Adrenal gland (tissue), 19 donors: ENCODE measurements at places on chromosomes 16 and 17. TPM values are rescaled to one million over a fixed set of nuclear protein-coding genes. Genes with fewer than 3 reads are reported as not detected.
A peak's percentile ranks its signal among the peaks of the same experiment; 100 is the strongest.

CFAP97D1 gene
- polyA plus RNA-seq = not detected

SLC6A4 gene
- 0.13 TPM for polyA plus RNA-seq

KRTAP9-8 gene
- polyA plus RNA-seq = not detected

GP1BA gene
- polyA plus RNA-seq = not detected

COL1A1 gene
- 39.6 TPM for polyA plus RNA-seq

DNA sequence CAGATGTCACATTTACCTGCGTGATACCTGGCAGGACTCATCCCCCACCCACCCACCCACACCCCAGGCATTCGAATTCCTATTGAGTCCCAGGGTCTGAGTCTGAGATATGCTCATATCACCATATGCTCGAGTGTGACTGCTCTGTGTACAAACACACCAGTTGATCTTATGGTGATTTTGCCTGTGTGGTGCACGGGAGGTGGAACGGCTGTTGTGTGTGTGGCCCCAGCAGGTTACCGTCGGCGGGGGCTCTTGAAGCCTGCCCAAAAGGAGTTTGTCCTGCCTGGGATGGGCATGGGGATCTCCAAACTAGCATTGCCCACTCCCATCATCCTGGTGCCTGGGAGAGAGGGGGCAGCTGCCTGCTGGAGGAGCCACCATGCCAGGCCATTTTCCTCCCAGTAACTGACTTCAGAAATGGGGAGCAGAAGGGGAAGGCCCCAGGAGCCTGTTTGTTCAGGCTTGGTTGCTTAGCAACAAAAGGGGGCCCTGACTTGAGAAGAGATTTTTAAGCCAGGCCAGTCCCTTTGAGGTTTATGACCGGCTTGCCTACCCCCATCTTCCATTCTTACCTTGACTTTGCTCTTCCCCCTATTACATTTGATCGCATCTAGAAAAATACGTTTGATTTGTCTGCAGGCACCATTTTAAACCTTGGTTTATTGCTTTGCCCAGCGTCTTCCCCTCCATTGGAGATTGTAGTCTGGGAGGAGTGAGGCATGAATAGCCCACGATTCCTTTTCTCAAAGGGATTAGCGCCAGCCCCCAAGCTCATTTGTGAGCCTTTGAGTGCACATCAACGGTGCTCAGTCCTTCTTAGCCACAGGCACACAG, 217.7 kb downstream of the CCDC182 start:
- no peak overlapping the region for H3K4me3 ChIP-seq
- H3K4me1 ChIP-seq = peaks cover 40% of the 10 kb centered on the region
- H3K36me3 ChIP-seq = no peaks in the 10 kb centered on the region
- DNase-seq = no peak
- no peak overlapping the region for H3K27ac ChIP-seq

- no peak overlapping the region for H3K27ac ChIP-seq
- no peak for DNase-seq
- no peaks in the 10 kb centered on the region for H3K27me3 ChIP-seq
- peaks cover 21% of the 10 kb centered on the region for H3K4me1 ChIP-seq
- H3K4me3 ChIP-seq = no peak overlapping the region
Observed at GRCh38 chr16:74567901-74568300, 39.0 kb downstream of the GLG1 start.

GRCh38 chr16:88613293-88613692, 25.1 kb upstream of the IL17C start:
- DNase-seq = no peak
- H3K4me1 ChIP-seq = peaks cover 11% of the 10 kb centered on the region
- H3K36me3 ChIP-seq = no peaks in the 10 kb centered on the region
- H3K27ac ChIP-seq = no peak overlapping the region
- H3K27me3 ChIP-seq = no peaks in the 10 kb centered on the region
- no peak overlapping the region for H3K4me3 ChIP-seq

DNA sequence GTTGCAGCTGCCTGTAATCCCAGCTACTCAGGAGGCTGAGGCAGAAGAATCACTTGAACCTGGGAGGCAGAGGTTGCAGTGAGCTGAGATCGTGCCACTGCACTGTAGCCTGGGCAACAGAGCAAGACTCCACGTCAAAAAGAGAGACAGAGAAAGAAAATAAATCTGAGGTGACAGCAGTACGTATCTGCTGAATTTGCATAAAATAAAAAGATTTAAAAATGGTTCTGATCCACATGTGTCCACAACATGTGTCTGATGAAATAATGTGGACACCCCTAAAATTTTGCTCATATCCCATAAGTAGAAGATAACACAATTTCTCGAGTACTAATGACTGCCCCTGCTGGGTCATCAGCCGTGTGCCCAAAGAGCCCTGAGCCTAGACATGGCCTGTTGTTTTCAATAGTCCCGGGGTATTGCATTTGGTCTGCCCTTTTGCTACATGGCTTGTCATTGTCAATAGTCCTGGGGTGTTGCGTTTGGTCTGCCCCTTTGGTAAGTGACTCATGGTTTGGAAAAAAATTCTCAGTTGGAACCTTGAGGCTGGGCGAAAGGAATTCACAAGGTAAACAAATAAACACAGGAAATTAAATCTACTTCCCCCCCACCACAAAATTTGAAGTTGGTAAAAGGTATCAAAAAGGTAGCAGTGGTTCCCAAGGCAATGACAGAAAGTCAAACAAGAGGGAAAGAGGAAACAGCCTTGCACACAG, 434.6 kb upstream of the MAF start:
- no peak for DNase-seq
- H3K4me1 ChIP-seq = no peaks in the 10 kb centered on the region
- H3K36me3 ChIP-seq = no peaks in the 10 kb centered on the region

DNA sequence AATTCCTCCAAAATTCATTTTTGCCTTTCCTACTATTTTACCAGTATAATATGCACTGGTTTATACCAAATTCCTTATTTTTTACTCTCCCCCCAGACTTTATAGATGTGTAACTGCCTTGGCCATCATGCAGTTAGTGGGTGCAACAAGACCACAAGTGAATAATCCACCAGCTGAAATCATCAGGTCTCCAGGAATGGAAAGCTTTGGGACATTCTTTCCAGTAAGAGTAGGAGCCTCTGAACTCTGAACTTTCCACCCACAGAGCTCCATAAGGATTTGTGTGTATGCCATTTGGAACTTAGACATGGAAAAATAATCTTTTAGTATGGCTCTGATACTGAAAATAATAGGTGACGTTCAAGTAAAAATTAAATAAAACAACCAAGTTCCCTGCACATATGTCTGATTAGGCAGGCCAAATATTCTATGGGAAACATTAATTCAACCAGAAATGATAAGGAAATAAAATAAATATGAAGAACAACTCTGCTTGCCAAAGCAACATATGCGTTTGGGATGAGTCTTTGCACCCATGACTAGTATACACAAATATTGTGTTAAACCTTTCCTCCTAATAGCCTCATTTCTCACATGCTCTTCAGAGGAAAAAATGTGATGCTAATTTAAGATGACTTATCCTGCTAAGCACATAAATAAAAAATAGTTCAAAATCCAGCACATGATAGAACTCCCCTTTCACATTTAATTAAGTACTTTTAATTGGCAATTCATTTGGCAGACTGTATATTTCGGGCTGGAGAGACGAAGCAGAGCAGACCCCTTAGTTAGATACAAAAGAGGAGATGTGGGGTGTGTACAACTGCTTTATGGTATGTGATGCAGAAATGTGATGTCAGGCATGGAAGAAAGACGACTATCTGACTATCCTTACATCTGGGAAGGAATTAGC, 11.6 kb upstream of the LYRM9 start:
- no peaks in the 10 kb centered on the region for H3K36me3 ChIP-seq
- H3K4me3 ChIP-seq = no peak overlapping the region
- peaks cover 13% of the 10 kb centered on the region for H3K4me1 ChIP-seq
- H3K27ac ChIP-seq = no peak overlapping the region
- no peak for DNase-seq
- no peaks in the 10 kb centered on the region for H3K27me3 ChIP-seq

DNA sequence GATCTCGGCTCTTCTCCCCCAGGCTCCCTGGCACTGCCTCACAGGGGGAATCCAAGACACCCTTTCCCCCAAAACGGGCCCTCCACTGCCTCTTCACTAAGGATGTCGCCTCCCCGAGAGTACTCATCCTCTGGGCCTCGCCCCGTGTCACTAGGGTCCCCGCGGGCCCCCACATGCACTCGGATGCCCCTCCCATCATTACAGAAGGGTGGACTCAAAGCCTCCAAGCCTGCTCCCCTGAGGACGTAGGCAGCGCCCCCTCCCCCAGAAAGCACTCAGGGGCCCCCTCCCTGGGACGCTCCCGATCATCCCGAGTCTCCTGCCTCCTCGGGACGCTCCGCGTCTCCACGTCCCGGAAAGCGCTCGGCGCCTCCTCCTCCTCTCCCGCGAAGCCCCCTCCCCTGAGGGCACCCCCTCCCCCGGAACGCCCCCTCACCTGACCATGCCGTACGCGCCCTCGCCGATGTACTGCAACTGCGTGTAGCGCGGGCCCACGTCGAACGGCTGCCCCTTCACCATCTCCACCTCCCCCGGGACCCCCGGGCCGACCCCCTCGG, 338 bp downstream of the MAPK3 start:
- peaks cover 23% of the 10 kb centered on the region for H3K36me3 ChIP-seq
- H3K27me3 ChIP-seq = no peaks in the 10 kb centered on the region
- H3K27ac ChIP-seq = no peak overlapping the region
- no peak for DNase-seq

- peaks cover 20% of the 10 kb centered on the region for H3K4me1 ChIP-seq
- H3K27me3 ChIP-seq = no peaks in the 10 kb centered on the region
- peaks cover 33% of the 10 kb centered on the region for H3K36me3 ChIP-seq
- no peak for DNase-seq
- H3K4me3 ChIP-seq = no peak overlapping the region
Observed at GRCh38 chr17:7493941-7494340, 9.8 kb downstream of the POLR2A start.

- peak overlapping the region; percentile 85 for H3K27ac ChIP-seq
- H3K4me3 ChIP-seq = no peak overlapping the region
- DNase-seq = no peak
Observed at GRCh38 chr16:70703835-70704381, 18.1 kb upstream of the MTSS2 start.

- no peaks in the 10 kb centered on the region for H3K36me3 ChIP-seq
- DNase-seq = no peak
- H3K27me3 ChIP-seq = no peaks in the 10 kb centered on the region
Observed at GRCh38 chr16:17235147-17235815, 235.5 kb downstream of the XYLT1 start.

DNA sequence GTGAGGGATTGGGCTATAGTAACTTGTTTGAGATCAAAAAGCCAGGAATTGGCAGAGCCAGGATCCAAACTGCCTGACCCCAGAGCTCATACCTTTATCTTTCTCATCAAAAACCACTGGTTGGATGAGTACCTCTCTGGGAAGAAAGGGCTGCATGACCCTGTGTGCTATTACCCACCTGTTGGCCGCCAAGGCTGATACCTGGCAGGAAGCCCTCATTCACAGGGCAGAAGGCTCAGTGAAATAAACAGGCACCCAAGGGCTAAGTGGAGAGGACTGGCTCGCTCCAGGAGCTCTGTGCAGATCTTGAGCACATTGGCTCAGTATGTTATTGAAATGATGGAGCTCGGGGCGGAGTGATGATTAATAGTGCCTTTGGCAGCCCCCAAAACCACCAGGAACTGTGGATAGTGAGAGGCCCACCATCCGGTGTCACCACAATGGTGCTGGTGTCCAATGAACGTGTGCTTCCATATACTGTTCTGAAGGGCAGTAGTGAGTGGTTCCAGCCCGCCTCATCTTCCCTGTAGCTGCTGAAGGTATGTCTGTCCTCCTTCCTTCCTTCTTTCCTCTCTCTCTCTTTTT, 197.6 kb downstream of the MSI2 start:
- no peak for DNase-seq
- H3K36me3 ChIP-seq = no peaks in the 10 kb centered on the region
- H3K4me3 ChIP-seq = no peak overlapping the region

DNA sequence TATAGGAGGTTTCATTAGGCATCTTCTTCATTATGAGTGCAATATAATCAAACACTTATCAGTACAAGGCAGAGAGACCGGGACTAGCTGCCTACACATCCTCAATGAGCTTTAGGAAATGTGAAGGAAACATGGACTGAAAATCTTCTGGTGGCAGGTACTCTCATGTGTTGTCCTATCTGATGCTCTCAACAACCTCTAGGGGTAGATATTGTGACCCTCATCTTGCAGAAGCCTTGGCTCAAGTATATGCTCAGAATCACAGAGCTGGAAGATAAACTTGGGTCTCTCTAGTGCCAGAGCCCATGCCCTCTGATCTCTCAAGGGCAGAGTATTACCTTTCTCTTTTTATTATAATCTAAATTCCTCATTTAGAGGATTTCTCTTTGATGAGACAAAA, 181.6 kb upstream of the C17orf78 start:
- no peaks in the 10 kb centered on the region for H3K27me3 ChIP-seq
- H3K36me3 ChIP-seq = peaks cover 15% of the 10 kb centered on the region
- no peaks in the 10 kb centered on the region for H3K4me1 ChIP-seq
- H3K4me3 ChIP-seq = no peak overlapping the region
- no peak for DNase-seq

- H3K4me3 ChIP-seq = no peak overlapping the region
- no peaks in the 10 kb centered on the region for H3K36me3 ChIP-seq
- no peaks in the 10 kb centered on the region for H3K27me3 ChIP-seq
- no peak for DNase-seq
Observed at GRCh38 chr17:32516940-32517701, 30.3 kb downstream of the CDK5R1 start.

DNA sequence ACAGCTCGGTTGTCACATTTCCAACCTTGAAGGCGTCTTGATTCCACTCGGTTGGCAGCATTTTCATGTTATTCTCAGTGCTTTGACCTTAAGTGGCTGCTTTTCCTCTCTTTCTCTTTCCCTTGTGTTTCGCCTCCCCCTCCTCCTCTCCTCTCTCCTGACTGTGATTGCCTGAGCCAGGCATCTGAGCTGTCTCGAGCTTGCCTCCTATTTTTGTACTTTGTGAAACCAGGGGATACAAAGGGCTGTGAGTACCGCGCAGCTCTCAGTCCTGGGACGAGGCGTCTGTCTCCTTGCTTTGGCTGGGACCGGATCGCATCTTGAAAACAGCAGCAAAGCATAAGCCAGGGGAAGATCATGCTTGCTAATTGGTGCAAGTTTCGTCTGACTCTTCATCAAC, 48.8 kb upstream of the SDK2 start:
- no peak overlapping the region for H3K27ac ChIP-seq
- H3K27me3 ChIP-seq = no peaks in the 10 kb centered on the region
- H3K36me3 ChIP-seq = no peaks in the 10 kb centered on the region
- DNase-seq = no peak

DNA sequence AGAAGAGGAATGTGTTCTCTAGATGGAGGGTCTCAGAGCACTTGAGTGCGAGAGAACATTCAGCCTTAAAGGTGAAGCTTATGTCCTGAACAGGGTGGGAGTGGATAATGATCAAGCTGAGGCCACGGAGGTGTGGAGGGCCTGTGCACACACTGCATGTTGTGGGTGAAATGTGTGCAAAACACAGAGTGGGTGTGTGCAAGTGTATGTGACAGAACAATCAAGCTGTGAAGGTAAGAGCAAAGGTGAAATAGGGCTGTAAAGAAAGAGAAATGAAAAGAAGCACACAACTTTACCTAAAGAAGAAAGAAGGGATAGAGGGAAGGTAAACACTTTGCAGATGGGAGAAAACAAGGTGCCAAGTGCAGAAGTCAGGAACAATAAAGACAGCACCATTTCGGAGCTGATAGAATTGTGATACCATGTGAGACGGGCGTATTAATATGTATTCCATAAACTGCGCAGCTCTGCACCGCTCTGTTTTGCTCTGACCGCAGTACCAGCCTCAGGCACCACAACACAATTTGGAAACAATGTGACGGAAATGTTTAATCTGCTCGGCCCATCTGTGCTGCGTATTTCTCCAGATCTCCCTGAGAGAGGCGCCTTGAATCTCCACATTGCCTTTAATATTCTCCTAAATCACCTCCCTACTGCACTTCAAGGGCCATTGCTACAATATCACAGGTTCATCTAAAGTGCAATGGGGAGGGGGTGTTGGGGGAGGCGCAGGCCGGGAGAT, 40.6 kb downstream of the SNX11 start:
- DNase-seq = no peak
- no peaks in the 10 kb centered on the region for H3K27me3 ChIP-seq
- H3K4me1 ChIP-seq = no peaks in the 10 kb centered on the region
- no peak overlapping the region for H3K4me3 ChIP-seq
